ENCODE measurements at places on chromosomes 3 and 15.

DNA sequence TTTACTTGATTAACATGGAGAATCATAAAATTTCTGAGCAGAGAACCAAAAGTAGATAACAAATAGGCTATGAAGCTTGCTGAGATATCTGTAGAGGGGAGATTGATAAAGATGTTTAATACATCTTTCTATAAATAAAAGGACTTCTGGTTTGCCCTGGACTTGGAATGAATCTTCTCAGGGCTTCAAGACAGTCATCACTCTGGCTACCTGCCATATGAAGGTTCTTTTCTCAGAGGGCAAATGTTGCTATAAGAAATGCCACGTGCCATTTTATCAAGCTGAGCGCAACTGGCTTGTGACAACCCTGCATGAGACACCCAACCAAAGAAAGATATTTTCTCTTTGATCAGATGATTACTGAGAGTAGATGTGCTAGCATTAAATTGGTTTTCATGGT, 192.5 kb downstream of the WNT5A start:
- DNase-seq: no peak

GRCh38 chr15:35055416-35056105, 29.5 kb downstream of the NANOGP8 start:
- no peak for DNase-seq

DNA sequence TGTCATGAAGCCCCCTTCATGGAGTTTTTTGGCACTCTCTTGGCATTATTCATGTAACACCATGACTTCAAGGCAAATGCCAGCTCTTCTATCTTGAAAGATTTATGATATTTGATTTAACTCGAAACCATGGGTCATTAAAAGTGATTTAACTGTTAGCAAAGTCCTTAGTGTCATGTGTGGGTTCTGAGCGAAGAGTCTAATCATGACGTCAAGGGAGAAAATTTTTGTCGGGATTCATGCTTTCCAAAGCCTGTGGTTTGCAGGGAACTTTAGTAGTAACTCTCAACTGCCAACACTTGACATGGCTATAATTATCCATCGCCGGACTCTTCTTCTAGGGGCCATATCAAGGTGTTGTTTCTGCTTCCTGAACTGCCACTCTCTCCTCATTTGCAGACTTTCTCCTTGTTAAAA, 11.5 kb downstream of the GXYLT2 start:
- DNase-seq: no peak

DNA sequence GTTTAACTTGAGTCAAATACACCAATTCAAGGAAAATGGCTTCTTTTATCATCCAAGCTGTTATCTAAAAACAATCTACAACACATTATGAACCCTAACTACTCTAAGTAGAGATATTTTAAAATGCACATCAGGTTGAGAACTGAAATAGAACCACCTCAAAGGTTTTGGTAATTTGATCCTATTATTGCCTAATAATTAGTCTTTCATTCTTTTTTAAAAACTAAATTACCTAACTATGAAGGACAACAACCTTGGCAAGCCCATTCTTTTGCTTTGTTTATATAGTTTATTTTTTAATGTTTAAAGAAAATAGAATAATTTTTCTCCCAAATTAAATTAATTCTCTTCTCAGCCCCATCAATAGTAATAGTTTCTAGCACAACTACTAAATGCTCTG, 61.1 kb upstream of the PPIB start:
- DNase-seq: no peak

DNA sequence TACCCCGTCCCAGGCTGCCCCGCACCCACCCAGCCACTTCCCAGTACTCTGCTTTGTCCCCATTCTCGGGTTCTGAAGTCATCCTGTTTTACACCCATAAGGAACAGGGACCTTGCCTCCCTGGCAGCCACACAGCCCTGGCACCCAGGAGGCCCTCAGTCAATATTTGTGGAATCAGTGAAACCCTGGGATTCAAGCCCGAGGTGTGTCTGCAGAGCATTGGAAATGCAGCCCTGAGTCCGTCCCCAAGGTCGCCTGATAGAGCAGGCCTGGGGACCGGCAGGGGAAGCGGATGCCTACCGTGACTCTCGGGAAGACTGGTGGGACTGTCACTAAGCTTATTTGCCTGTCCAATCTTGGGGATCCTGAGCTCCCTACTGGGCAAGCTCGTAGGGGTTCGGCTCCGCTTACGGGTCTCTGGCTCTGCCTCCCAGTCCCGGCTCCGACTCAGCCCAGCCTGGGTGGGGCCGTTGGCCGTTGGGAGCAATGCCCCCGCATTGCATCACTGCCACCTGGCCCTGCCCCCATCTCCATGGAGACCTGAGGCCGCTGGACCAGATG, 64.4 kb upstream of the TAMM41 start:
- no peak for DNase-seq

GRCh38 chr3:113736548-113737089, 9.4 kb downstream of the NAA50 start:
- no peak for DNase-seq

Measured in esophagus squamous epithelium (tissue), 5 donors.